ENCODE measurements at places on chromosomes 13 and 19.

DNA sequence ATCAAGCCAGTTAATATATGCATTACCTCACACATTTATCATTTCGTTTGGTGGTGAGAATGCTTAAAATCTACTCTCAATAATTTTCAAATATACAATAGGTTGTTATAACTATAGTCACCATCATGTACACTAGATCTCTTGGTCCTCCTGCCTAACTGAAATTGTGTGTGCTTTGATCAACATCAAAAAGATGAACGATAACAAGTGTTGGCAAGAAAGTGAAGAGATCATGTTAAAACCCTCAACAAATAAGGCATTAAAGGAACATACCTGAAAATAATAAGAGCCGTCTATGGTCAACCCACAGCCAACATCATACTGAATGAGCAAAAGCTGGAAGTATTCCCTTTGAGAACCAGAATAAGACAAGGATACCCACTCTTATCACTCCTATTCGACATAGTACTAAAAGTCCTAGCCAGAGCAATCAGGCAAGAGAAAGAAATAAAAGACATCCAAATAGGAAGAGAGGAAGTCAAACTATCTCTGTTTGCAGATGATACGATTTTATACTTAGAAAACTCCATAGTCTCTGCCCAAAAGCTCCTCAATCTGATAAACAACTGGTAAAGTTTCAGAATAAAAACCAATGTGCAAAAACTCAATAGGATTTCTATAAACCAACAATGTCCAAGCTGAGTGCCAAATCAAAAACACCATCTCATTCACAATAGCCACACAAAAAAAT, 27.9 kb upstream of the OR10H1 start:
- DNase-seq, result no peak

- no peak for DNase-seq
These were observed 91.3 kb downstream of the UQCRFS1 start for GRCh38 chr19:29121684-29122083.

DNA sequence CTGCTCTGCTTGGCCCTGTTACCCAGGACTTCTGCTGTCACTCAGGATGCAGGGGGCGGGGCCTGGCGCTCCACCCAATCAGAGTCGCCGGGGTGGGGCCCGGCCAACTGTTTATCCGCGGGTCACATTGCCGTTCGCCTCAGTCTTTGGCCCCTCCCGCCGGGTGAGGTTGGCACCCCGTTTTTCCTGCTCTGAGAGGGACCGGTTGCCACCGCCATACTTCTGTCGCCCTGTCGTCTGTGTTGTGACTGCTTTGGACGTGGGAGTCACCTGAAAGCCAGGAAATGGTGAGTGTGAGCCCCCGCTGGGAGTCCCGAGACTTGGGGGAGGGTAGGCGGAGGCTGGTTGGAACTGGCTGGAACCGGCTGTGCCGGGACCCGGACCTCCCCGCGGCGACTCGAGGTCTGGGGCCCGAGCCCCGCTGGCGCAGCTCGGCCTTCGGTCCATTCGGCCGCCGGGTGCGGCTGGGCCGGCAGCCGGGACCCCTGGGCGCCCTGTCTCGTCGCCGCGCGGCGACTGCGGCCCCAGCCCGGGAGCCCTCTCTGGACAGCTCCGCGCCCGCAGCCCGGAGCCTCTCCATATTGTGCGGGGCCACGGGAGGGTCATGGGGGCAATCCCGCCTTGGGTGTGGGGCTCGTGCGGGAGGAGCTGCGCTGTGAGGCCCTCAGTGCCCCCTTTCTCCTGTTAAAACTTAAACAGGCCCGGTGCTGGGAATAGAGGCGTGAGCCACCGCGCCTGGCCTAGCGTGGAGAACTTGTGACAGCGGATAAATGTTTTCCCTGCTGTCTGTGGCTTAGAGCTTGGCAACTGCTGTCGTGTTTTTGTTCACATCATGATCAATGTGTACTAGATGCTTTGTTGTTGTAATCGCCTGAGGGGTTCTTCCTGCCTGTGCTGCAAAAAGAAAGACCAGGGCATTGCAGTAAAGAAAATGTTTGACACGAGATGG, at the start of gene ZNF844:
Gene ZNF844, plus strand, starts transcription at position 142 of the 949 bp plus-strand sequence. Its CDS starts 143 bp downstream, at position 285.
- DNase-seq, result peak; percentile 85

DNA sequence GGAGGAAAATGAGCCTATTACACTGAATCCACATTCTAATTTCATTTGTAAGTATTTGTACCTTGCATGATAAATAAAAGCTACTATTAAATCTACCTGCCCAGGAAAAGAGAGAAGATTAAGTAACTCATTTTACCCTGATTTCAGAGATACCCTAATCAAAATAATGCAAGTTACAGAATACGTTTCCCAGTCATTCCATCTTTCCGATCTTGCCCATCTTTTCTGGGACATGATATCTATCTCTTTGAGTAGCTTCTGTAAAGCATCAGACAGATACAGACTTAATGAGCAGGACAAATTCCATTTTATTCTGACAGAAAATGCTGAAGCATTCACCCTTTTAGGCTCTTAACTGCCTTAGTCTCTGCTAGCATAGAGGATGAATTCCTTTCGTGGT, 56.6 kb downstream of the SPRY2 start:
- DNase-seq, result no peak

- DNase-seq, result no peak
These were observed 790.3 kb downstream of the SLITRK5 start for GRCh38 chr13:88461272-88462009.

GRCh38 chr13:36445891-36446351, 13.6 kb downstream of the CCNA1 start:
- no peak for DNase-seq

GRCh38 chr19:43584484-43584883, 8.9 kb downstream of the PINLYP start:
- no peak for DNase-seq

Data from hematopoietic multipotent progenitor cell (in vitro differentiated cells).